MV-4-11 (cell line): ENCODE measurements at places on chromosomes 5 and 9.

GRCh38 chr5:18653216-18653752, 1019.0 kb downstream of the TAF11L14 start:
- no peak for DNase-seq

GRCh38 chr5:163506095-163506457, 657 bp downstream of the MAT2B start:
- DNase-seq = no peak

DNA sequence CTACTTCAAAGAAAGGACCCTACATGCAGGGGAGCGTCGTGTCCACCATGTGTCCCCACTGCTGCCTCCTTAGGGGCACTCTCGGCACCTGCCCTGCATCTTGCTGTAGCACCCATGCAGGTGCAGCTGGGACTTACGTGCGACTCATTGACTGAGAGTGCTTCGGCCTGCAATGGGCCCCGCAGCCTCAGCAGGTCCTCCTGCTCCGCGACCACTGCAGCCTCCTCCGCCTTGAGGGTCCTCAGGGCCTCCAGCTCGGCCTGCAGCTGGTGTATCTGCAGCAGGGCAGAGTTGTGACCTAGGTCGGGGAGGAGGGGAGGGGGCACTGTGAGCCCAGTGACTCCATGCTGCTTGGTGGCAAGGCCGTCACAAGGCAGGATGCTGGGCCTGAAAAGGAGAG, 27.1 kb downstream of the ARPC5L start:
- DNase-seq = no peak

DNA sequence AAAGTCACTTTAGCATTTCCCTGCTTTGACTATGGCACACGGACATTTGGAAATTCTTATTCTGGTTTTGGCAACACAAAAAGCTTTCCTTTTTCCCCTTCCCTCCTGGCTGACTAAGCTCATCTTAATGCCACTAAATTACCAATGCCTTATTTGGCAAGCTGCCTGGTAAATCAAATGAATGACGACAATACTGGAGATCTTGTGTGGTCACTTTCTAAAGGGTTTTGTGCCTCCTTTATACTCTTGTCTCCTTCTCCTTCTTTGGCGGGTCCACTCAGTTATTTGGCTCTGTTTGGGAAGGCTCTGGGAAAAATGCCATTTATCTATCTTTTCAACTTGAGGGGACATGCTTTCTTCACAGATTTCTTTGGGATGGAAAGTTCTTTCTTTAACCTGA, 34.9 kb downstream of the SH3GL2 start:
- no peak for DNase-seq

DNA sequence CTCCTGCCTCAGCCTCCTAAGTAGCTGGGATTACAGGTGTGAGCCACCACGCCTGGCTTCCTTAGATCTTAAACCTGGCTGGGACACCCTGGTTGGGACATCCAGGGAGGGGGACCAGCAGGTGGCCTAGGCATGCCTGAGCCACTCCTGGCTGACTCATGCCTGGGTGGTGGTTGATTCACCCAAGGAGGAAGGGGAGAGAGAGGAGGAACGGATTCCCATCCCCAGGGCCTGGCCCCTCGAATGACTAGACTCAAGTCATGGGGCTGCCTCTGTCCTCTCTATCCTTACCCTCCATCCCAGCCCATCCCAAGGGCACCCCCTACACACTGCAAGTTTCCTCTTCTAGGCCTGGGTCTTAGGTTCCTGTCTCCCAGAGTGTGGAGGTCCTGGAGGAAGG, 12.7 kb downstream of the EEIG1 start:
- no peak for DNase-seq

- no peak for DNase-seq
Observed at GRCh38 chr5:54045077-54045792, 265.1 kb downstream of the ARL15 start.

DNA sequence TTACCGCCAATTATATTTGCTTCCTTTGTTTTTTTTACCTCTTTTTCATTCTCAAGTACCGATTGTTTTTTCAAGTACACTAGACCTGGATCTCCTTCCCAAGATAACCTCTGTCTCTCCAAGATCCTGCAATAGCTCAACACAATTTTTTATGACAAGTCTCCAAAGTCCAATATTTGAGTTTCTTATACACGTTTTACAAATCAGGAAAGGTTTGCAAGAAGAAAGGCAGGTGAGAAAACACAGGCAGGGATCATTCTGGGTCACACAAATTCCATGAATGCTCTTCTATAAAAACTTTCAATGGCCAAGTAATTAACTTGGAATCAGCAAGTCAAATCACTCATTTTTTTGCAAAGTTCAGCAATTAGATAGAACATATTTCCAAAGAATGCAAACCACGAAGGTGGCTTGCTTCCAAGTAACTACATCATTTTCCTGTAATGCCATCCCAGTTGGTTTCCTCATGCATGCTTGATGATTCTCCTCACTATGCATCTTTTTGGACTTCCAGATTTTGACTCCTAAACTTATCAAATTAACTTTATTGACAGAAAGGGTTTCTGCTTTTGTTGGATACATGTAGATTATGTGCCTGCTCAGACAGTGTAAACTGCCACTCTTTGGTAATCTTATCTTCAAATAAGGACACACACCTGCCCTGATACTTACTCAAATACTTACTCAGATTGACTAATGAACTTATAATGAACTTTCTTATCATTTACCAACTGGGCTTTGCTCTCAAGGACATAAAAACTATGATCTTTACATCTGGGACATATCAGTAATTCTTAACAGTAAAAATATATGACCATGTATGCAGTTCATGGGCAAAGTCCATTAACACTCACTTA, 24.7 kb upstream of the IFNE start:
- no peak for DNase-seq

DNA sequence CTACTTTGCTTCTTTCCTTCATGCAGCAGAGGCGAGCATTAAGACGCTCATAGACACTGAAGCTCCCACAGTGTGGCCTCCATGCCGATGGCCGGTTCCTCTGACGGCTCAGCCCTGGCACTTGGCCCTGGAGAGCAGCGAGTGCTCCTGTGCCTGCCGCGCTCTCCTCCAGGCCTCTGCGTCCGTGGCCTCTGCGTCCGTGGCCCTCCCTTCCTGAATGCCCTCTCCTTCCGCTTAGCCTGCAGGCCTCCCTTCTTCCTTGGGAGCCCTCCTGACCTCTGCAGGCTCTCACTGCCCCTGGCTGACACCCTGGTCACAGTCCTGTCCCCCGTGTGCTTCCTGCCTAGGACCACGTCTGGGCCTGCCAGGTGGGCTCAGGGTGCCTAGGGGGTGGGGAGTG, 92.8 kb downstream of the ZNF354C start:
- DNase-seq = no peak

DNA sequence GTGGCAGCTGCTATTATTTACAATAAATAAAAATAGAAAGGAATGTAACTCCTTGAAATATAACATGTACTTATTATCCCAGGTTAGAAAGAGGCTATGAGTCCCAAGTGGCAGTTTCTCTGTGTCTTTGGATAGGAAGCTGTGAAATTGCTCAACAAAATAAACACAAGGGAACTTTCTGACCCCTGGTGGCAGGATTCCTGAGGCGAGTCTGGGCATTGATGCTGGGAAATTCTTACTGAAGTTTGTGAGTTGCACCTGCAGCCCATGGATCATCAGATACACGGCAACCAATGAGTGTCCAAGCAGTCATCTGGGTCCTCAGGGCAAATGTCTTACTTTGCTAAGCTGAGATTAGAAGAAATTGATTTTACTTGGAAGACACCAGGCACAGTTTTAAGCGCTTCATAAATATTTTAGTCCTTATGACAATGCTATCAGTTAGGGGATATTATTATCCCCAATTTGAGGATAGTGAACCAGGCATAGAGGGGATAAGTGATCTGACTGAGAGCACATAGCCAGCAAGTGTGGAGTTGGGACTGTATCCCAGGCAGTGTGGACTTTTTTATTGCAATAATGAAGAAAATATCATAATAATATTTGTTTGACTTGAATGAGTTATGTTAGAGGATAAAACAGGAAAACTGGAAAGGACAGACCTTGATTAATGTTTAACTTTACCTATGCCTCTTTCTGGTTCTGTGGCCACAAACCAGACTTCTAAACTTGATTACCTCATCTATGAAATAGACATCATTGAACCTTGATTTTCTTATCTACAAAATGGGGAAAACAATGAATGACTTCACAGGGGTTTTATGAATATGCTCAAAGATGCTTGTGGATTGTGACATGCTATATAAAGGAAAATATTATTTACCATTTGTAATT, 265.5 kb upstream of the ADAMTSL1 start:
- DNase-seq = peak; percentile 34

DNA sequence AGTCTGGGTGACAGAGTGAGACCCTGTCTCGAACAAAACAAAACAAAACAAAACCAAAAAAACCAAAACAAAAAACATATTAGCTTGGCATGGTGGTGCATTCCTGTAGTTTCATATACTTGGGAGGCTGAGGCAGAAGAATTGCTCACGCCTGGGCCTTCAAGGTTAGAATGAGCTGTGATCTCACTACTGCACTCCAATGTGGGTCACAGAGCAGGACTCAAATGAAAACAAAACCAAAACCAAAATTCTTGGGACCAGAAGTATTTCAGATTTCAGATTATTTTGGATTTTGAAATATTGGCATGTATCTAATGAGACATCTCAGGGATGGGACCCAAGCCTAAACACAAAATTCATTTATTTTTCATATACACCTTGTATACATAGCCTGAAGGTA, 80.2 kb downstream of the TMC1 start:
- no peak for DNase-seq

DNA sequence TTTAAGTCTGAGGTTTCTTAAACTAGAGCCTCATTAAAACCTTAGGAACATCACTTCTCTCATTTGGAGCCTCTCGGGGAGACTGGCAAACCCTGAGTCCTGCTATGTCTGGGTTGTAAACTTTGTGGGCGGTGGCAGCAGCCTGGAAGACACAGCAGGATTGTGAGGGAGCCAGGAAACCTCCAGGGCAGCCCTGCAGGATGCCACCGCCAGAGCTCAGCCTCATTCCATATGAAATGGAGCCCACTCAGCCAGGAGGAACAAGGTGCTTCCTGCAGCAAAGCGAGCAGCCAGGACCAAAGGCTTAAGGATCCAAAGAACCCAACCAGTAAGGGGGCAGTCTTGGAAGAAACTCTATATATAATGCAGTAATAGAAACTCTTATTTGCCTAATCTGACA, 37.9 kb upstream of the IDNK start:
- DNase-seq = no peak

DNA sequence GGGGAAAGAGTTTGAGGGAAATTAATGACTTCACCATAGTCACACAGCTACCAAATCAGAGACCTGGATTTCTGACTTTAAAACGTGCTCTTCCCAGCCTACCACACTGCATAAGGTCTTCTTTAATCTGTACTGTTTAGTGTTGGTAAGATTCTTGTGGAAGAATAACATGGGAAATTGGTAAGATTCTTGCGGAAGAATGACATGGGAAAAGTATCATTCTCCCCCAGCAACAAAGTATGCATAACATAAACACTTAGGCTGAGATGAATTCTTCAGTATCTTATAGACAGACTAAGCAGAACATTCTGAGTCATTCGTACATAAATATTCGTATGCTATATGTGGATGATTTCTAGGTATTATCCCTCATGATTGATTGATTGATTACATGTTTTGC, 170.4 kb downstream of the FOCAD start:
- no peak for DNase-seq

- peak; percentile 47 for DNase-seq
Observed at GRCh38 chr5:76406014-76406413, 2.9 kb downstream of the IQGAP2 start.

GRCh38 chr5:36055984-36056383, 10.7 kb downstream of the UGT3A2 start:
- no peak for DNase-seq

DNA sequence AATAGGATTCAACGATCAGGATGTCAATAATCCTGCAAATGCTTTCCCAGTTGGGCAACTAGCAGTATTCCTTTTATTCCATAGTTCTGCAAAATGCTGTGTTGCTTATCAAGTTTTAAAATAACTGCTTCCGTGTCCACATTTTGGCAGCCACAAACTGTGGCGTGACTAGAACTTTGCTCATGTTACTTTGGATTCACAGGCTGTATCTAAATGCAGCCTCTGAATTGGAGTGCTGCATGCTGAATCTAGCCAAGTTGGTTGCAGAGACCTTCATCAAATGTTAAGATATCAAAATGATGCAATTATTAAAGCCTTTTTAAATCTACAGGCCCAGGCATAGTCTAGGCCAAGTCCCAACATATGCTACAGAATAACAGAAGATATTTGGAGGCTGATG, 249.2 kb downstream of the NR2F1-AS1 start:
- no peak for DNase-seq

DNA sequence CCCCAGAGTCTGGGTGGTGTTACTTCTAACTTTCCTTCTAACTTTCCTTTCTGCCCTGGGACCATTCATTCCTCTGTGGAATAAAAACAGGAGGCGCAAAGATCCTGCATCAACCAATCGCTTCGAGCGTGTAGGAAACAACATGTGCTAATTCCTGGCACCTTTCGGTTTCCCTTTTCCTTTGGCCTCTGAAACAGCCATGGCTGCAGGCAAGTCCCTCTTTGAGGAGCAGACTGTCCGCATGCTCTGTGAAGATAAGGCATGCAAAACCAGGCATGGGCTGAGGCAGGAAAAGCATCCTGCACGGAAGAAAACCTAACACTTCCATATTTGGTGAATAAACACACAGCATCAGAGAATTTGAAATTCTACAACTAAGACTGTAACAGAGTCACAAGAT, 128.3 kb downstream of the HSD17B3 start:
- no peak for DNase-seq

- DNase-seq = no peak
Observed at GRCh38 chr5:154278908-154279307, 88.4 kb downstream of the GALNT10 start.

GRCh38 chr5:174581479-174581878, 142.9 kb upstream of the MSX2 start:
- DNase-seq = peak; percentile 18

DNA sequence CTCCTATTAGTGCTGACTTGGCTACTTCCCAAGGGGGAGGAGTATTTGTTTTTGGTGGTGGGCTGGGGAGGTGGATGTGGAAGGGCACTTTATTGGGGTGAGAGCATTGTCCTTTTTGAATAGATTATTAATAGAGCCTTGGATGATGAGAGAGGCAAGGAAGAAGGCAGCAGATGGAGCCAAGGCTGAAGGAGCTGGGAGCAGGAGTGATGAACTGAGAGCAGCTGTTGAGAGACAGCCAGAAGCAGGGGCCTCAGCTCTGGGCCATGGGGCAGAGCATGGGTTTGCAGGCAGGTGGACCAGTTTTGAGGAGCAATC, 29.6 kb downstream of the RGS3 start:
- no peak for DNase-seq

- DNase-seq = no peak
Observed at GRCh38 chr5:100803397-100803796, 99.7 kb downstream of the ST8SIA4 start.

DNA sequence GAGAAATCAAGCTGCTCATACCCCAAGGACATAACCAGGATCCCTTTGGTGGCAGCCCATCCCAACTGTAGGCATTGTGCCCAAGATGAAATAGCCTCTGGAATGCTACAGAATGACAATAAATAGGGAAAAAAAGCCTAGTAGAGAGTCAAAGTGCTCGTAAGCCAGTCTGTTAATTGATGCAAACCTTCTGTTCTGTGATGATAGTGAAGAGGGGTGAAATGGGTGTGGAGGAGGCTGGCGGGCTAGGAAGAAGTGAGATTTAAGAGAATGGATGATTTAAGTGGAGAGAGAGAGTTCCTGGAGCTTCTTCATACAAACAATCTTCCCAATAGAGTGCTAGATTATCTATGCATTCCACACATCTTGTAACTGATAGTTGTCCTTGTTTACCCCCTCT, 301.0 kb upstream of the PCSK5 start:
- no peak for DNase-seq

GRCh38 chr5:98050583-98050982, 722.9 kb upstream of the RGMB start:
- DNase-seq = no peak
